Placental epithelial cell (primary cell): ENCODE measurements at places on chromosomes 1 and 21. TPM values are rescaled to one million over a fixed set of nuclear protein-coding genes. Genes with fewer than 3 reads are reported as not detected.

Gene FAM76A
- 10.7 and 11.4 TPM in 2 replicates for total RNA-seq

Gene HTR1D
- under 0.01 and 0.76 TPM in 2 replicates for total RNA-seq

Gene HTR6
- not detected in 2 replicates for total RNA-seq

Gene ZNF669
- 6.9 and 9.4 TPM in 2 replicates for total RNA-seq

Gene NCAM2
- total RNA-seq, result not detected in 2 replicates

Gene RNF220
- 47.5 and 78.8 TPM in 2 replicates for total RNA-seq

Gene MAP10
- 2.0 TPM in 2 replicates for total RNA-seq

Gene FAM151A
- not detected in 2 replicates for total RNA-seq

Gene FAM72B
- 8.7 and 10.2 TPM in 2 replicates for total RNA-seq

Gene SLAMF9
- 4.7 and 6.8 TPM in 2 replicates for total RNA-seq

Gene CELA2A
- not detected in 2 replicates for total RNA-seq

Gene DSCAM
- total RNA-seq, result under 0.01 and 0.39 TPM in 2 replicates

Gene IQGAP3
- 4.3 and 18.7 TPM in 2 replicates for total RNA-seq

Gene RGSL1
- total RNA-seq, result not detected in 2 replicates

Gene ARHGAP29
- total RNA-seq, result 89.1 and 182 TPM in 2 replicates

Gene PRAMEF13
- total RNA-seq, result not detected in 2 replicates

Gene ST6GALNAC5
- 0.39 TPM in 1 of 2 replicates, not detected in the other for total RNA-seq

Gene C1orf226
- 8.2 and 11.7 TPM in 2 replicates for total RNA-seq

Gene ASCL5
- total RNA-seq, result not detected in 2 replicates

Gene PYGO2
- total RNA-seq, result 21.8 and 22.4 TPM in 2 replicates

Gene APCS
- total RNA-seq, result not detected in 2 replicates

Gene ATAD3B
- 18.5 and 24.0 TPM in 2 replicates for total RNA-seq

Gene HSPA6
- total RNA-seq, result 0.22 and 0.39 TPM in 2 replicates

Gene OR2M3
- not detected in 2 replicates for total RNA-seq

Gene CXADR
- total RNA-seq, result 0.39 and 0.43 TPM in 2 replicates

Gene WLS
- 9.4 and 18.7 TPM in 2 replicates for total RNA-seq

Gene ADCY10
- total RNA-seq, result under 0.01 TPM in 2 replicates

Gene CFAP57
- 0.22 and 0.39 TPM in 2 replicates for total RNA-seq

Gene DCDC2B
- not detected in 2 replicates for total RNA-seq

Gene OR6K3
- not detected in 2 replicates for total RNA-seq

Gene CLDN17
- total RNA-seq, result not detected in 2 replicates

Gene KRTAP21-2
- not detected in 2 replicates for total RNA-seq

Gene C4BPA
- total RNA-seq, result 0.11 TPM in 1 of 2 replicates, not detected in the other

Gene IL12RB2
- total RNA-seq, result 0.11 TPM in 1 of 2 replicates, not detected in the other

Gene NHLH1
- under 0.01 and 0.11 TPM in 2 replicates for total RNA-seq

Gene ACBD3
- 52.2 and 78.0 TPM in 2 replicates for total RNA-seq

Gene STUM
- total RNA-seq, result not detected in 2 replicates

Gene GRIK3
- not detected in 2 replicates for total RNA-seq

Gene MPZ
- total RNA-seq, result 0.33 and 1.6 TPM in 2 replicates

Gene IFI44L
- under 0.01 and 0.11 TPM in 2 replicates for total RNA-seq

Gene C1orf167
- total RNA-seq, result 0.39 TPM in 1 of 2 replicates, not detected in the other

Gene CD1E
- total RNA-seq, result not detected in 2 replicates

Gene C1orf185
- total RNA-seq, result not detected in 2 replicates

Gene MFAP2
- total RNA-seq, result 132 and 185 TPM in 2 replicates
